ENCODE measurements at places on chromosomes 5 and 9.

DNA sequence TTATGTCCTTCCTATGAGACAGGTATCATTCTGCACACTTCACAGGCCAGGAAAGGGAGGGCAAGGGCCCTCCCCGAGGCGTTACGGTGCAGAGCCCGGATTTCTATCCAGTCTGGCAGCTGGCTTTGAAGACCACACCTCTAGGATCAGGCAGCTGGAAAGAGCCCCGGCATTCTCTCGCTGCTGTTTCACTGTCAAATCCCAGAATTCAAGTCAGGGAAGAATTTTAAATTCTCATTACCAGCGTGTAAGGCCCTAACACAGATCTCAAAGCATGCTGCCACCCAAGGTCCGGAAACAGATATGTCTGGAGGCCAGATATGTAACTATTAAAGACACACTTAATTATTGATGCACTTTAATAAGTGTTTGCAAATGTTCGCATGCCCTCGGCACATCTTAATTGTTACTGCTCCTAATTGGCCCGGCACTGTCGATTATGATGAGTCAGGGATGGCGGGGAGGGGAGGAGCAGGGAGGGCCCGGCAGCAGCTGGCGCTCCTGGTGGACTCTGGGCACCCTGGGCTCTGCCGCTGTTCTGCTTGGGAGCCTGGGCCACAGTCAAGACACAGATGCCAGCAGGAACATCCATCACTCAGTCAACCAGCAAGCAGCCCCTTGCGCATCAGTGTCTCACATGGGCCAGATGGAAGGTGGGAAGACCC, 76.3 kb upstream of the BARHL1 start:
- DNase-seq, result no peak

GRCh38 chr5:14414007-14414406, 167.6 kb upstream of the OTULINL start:
- DNase-seq, result no peak

GRCh38 chr9:137462986-137463930, 4.1 kb upstream of the NSMF start:
- DNase-seq, result no peak

DNA sequence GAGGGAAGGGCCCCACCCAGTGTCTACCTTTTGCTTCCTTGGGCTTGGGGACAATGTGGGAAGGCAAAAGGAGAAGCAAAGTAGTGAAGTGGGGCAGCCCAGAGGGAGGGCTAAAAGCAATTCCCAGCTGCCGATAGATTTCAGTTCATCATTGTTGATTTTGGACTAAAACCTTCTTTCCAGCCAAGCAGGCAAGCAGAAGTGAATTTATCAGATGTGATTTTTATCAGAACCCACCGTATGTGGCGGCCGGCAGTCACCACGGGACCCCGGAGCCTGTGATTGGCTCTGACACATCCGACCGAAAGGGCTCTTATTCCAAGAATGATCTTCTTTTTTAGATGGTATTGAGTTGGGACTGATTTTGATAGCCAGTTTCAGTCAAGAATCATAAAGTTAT, 559.9 kb downstream of the PSAT1 start:
- no peak for DNase-seq

DNA sequence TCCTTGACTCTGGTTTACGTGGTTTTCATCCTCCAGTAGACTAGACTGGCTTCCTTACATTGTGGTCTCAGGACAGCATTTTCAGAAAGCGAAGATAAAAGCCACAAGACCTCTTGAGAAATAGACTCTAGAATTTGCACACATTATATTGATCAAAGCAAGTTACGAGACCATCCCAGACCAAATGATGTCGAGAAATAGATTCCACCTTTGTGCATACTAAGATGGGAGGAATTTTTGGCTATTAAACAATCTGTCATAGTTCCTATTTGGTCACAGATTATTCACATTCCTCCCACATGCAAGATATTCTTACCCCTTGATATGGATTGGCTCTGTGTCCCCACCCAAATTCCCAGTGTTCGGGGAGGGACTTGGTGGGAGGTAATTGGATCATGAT, 65.6 kb downstream of the TEX10 start:
- DNase-seq, result no peak

DNA sequence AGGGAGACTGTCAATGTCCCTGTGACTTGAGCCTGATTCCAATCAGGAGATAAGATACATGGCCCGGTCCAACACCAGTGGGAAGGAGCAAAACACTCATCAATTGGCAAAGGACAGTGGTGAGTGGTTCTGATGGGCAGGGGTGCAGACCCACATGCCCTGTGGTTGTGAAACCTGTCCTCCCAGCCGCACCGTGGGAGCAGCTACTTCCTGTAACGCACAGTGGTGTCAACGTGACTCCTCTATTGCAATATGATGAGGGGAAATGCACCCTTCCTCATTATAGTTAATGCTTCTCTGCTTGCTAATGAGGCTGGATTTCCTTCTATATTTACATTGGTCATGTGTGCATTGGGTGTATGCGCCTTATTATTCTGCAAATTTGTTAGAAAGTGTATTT, 223.0 kb downstream of the IRX1 start:
- no peak for DNase-seq

DNA sequence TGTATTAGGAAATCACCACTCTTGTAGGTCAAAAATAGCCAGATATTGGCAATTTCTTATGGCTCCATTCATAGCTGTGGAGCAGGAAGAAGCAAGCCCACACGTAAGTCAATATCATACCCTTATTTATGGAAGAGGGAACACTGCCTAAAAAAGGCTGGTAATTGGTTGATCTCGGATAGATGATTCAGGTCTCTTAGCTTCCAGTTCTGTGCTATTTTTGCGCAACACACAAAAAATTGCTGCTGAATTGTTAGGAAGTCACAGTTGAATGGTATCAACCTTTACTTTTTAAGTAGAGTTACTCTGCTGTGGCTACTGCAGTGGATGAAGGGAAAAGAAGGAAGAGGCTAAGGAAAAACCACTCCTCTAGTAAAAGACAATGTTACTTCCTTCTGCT, 168.8 kb downstream of the ARHGAP26 start:
- DNase-seq, result no peak

DNA sequence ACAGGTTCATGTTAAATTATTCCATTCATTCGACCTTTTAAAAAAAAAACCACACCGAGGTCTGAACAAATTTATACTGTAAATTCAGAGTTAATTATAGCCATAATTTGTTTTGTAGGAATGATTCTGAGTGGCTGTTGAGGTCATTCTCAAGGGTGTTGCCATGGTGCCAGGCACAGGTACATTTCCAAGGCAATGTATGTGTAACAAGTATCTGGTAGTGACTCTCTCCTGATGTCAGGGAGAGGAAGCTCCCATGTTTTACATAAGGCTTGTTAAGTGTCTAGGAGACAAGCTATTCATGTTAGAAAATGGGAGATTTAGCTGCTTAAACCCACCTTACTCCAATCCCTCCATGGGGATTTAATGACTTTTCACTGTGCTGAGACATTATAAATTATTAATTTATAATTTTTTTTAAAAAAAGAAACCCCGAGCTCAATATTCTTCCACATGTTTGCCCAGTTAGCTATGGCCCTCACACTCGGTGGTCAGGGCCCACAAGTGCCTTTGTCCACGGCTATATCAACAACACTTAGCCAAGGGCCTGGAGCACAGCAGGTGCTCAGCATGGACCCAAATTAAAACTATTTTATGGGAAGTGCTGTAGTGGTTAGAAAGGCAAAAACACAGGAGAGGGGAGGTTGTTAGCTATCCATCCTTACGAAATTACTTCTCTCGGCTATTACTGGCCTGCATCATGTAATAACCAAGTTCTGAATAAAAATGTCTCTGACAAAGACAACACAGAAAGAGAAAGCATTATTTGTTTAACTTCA, 154.6 kb upstream of the GNA14 start:
- no peak for DNase-seq

DNA sequence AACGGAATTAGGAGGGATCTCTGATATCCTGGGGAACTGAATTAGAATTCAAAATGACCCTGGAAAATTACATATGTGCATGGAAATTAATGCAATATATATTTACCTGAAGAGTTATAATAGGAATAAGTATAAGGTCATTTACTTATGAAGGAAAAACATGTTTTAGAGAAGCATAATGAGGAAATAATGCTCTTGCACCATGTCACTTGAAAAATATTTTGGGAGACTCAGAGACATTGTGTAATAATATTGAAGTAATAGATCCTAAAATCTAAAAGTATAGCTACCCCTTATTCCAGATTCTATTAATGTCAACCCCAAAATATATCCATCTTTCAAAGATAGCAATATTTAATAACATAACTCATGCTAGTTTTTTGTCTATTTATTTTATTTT, 28.4 kb downstream of the SPZ1 start:
- DNase-seq, result no peak

DNA sequence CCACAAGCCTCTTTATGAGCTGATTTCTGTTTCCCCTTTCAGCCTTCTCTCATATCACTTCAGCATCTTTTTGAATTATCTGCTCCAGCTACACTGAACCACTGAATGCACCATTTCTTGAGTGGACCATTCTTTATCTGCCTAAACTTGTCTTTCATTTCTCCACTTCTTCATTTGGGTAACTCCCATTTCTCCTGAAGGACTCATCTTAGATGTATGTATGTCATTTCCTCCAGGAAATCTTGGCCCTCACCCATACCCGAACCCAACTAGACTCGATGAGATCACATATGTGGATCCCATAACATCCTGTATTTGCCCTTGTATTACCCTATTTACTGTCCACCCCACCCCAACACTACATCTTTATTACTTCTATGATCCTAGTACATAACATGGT, 249.8 kb downstream of the KIF4B start:
- no peak for DNase-seq

GRCh38 chr9:130084337-130084736, 30.6 kb downstream of the GPR107 start:
- no peak for DNase-seq

DNA sequence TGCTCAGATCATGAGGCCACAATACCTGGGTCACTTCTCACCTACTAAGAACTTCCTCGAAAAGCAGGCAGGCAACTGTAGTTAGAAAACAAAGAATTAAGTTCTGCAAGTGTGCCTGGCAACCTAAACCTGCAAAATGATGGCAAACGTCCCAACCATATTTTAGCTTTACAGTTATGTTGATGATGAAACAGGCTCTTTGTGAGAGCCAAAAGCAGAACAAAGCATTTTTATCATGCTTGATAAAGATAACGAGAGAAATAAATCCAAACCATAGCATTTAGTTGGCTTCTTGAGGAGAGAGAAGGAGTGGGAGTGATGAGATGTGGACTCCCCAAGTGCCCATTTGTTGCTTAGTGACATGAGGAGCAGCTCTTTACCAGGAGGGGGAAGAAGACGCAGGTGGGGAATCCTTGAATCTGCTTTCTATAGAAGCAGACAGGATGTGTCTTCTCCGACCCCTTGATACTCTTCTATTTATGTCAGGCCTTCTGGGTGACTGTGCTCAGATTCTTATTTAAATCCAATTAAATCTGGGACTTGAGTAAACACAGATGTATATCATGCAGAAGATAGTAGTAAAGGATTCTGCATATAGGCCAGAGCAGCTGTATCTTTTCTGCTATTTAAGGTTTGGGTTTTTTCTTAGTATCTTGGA, 221.2 kb downstream of the TMEM167A start:
- no peak for DNase-seq

DNA sequence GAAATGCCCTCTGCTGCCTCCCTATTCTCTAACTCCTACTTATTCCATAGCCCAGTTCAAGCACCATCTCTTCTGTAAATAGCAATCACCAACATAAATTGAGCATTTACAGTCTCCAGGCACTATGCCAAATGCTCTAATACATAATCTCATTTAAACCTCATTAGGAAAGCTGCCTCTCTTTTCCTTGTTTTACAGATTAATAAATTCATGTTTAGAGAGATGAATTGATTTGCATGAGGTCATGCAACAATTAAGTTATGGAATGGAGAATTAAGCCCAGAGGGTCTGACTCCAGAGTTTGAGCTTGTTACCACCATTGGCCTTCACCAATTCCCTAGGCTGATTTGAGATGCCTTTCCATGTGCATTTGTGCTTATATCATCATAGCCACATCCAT, 23.4 kb upstream of the RFX3 start:
- no peak for DNase-seq

- DNase-seq, result no peak
Measured at GRCh38 chr5:38835887-38836286, 9.9 kb upstream of the OSMR start.

GRCh38 chr9:111984086-111984802, 87.6 kb downstream of the UGCG start:
- DNase-seq, result no peak

DNA sequence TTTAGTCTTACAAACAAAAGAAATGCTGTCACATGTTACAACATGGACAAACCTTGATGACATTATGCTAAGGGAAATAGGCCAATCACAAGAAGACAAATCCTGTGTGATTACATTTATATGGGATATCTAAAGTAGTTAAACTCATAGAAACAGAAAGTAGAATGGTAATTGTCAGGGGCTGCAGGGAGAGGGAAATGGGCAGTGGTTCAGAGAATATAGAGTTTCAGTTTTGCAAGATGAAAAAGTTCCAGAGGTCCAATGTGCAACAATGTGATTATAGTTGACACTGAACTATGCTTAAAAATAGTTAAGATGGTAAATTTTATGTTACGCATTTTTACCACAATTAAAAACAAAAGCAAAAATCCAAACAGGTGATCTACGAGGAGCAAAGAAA, 265.5 kb downstream of the NDUFS4 start:
- DNase-seq, result no peak

DNA sequence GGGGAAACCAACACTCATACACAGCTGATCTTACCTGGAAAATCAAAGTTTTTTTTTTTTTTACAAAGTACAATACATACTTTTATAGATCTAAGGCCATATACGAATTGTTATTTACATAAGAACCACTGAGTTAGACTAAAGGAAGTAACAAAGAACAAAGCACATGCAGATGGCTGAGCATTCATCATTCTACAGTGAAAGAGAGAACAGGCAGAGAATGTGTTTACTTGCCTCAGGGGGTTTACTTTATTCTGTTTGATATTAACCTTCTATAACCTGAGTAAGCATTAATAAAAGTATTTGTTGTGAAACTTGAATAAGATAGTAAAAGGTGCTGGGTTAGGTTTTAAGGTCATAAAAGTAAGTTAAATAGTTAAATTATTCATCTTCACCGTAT, 54.7 kb downstream of the SLC38A9 start:
- DNase-seq, result no peak

DNA sequence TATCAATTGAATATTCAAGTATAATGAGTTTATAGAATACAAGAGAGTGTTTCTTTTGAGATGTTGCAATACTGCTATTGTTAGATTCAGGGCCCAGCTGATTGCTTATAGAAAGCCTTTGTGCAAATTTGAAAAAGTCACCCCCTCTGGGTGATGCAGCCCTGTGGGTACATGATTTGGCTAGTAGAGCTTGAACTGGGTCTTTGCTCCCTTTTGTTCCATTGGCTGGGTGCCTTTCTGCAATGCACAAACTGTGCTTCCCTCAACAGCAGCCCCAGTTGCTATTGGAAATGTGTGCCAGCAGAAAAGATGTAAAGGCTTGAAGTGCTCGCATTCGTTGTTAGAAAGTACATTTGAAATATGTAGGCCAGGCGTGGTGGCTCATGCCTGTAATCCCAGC, 61.8 kb upstream of the CEMIP2 start:
- no peak for DNase-seq

GRCh38 chr9:130193531-130194377, 21.6 kb downstream of the NCS1 start:
- DNase-seq, result no peak

GRCh38 chr9:119257592-119257991, 111.6 kb downstream of the BRINP1 start:
- DNase-seq, result no peak

All from brain pericyte (primary cell).